Hippocampal formation (tissue), 2 donors: ENCODE measurements at places on chromosomes 6 and 20.

- DNase-seq = no peak
Observed at GRCh38 chr20:38301309-38301708, 2.6 kb upstream of the BPI start.

DNA sequence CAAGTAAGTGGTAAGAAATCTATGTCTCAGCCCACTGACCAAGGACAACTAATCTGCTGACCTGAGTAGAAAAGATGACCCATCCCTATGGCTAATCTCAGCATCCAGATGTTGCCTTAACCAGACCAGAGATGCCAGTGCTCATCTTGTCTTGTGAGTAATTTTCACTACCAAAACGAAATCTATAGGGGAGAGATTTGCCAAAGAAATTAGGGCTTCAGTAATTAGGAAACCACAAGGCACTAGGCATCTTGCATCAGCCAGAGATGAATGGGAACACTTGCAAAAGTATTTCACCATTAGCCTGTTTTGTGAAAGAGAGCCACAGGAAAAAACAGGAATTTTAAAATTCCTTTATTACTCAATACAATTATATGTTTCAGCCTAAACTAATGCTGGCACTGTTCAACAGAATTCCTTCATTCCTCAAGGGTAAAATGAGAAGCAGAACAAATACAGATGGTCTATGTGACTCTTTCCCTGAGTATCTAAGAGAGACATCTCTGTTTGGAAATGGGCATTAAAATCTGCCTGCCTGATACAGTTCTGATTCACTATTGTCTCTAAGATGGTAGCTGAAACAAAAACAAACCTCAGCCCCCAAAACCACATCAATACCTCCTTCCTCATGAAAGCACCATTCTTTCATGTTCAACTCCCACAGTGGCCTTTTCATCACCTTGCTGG lies 87.8 kb downstream of the GMDS start:
- no peak for DNase-seq

- DNase-seq = no peak
Observed at GRCh38 chr20:3258429-3258828, 19.4 kb upstream of the SLC4A11 start.

DNA sequence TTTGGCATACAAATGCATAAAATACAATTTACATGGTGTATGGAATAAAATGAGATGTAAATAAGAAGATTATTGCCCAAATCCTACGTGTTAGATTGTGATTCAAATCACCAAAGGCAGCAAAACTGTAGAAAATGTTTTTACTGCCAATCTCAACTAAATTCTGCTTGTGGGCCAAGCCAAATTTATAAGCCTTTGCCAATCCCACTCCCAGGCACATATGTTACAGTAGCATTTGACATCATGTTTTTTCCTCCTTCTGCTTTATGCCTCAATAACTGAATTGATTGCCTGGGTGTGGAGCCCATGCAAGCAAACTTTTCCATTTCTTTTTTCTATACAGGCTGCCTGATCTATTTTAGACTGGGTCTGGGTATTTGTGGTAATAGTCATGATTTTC lies 36.3 kb upstream of the LRRC1 start:
- DNase-seq = no peak

DNA sequence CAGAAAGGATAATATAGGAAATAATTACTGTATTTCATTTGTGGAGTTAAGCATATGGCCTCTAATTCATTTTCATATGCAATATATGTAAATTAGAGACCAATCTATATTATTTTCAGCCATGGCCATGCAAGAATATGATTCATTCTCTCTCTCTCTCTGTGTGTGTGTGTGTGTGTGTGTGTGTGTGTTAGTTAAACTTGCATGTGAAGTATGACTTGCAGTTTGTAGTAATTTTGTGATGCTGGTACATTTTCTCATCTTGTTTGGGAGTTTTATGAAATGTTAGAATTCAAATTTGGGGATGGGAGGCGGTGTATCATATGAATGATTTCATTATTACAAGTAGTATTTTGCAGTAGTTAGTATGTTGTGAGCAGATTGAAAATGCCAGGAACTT lies 74.8 kb downstream of the JARID2 start:
- DNase-seq = no peak

- no peak for DNase-seq
Observed at GRCh38 chr6:40325791-40326190, 261.4 kb downstream of the LRFN2 start.

DNA sequence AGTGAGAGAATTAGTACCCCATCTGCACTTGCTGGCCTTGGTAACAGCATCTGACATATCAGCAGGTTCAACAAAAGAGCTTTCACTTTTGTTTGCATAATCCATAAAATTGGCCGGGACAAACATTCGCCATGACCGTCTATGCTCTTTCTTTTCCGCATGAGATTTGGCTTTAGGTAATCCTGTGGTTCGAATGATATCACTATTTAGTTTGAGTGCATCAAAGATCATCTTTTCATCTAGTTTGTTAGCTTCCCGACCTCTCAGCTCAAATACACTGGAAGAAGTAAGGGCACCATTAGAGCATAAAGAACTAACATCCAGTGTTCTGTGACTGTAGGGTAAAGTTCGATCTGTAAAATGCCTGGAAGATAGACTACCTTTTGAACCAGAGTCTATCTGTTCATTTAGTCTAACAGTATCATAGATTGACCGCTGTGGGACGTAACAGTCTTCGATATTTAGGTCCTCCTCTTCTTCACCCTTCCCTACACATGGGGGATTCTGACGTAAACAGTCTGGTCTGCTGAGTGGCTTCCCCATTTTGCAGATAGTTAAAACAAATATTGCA lies 101.6 kb downstream of the DST start:
- DNase-seq = no peak

- no peak for DNase-seq
Observed at GRCh38 chr6:3919130-3919628, 70.0 kb downstream of the FAM50B start.
